ENCODE measurements at places on chromosomes 11 and 22.
A peak's percentile ranks its signal among the peaks of the same experiment; 100 is the strongest.

- DNase-seq, result no peak
Observed at GRCh38 chr11:27882066-27882697, 181.9 kb upstream of the BDNF start.

DNA sequence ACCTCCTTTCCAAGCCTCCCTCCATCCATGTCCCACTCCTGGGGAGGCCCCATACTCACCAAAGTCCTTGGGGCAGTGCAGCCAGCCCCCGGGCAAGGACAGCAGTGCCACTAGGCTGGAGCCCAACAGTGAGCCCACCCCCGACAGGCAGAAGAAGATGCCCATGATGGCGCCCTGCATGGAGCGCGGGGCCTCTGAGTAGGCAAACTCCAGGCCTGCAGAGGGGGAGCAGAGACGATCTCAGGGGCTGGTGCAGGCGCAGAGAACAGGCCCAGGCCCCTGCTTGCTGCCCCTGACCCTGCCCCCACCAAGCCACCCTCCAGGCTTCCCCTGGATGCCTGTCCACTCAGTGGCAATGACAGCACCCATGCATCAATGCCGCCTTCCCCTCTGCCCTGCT is 13.6 kb downstream of the TMEM132A start:
- no peak for DNase-seq

DNA sequence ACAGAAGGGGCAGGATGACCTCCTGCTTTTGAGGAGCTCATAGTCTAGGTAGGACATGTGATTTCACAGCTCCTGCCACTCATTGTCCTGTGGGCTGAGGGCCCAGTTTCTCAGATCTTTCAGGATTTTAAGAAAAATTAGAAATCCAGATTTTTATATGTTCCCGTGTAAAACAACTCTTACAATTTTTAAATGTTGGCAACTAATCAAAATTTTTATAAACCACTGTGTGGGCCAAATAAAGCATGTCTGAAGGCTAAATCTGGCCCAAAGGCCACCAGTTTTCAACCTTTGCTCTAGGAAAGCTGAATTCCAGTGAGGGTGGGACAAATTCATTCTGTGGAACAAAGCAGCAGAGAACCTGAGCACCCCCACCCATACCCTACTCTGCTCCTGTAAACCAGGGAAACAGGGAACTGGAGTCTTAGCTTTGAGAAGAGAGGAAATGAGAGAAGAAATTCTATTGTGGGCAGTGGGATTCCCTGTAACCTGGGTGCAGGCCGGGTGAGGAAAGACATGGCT is 20.6 kb downstream of the LRRC32 start:
- DNase-seq, result no peak

DNA sequence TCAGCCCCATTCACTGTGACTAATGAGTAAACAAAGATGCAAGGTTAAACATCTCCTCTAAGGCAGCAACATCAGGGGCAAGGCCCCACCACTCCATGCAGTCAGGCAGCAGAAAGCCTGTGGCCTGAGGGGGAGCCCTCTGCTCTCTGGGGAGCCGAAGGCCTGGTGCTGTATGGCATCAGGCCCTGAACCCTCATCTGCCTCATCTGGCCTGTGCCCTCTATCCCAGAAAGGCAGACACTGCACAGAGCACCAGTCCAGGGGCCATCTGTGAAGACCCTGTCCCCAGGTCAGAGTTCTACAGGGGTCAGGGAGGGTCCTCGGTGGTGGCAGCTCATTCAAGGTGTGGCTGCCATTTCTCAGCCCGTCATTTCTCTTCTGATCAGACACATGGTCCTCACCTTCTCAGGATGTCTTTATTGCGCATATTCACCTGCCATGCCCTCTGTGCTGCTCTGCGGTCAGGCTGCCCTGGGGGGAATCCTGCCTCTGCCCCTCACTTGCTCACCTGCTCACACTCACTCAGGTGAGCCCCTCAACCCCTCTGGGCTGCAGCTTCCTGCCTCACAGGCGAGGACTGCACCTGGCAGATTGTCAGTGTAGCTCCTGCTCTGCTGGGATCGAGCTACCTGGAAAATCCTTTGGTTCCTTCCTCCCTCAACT is 103.1 kb upstream of the PITPNB start:
- DNase-seq, result no peak

DNA sequence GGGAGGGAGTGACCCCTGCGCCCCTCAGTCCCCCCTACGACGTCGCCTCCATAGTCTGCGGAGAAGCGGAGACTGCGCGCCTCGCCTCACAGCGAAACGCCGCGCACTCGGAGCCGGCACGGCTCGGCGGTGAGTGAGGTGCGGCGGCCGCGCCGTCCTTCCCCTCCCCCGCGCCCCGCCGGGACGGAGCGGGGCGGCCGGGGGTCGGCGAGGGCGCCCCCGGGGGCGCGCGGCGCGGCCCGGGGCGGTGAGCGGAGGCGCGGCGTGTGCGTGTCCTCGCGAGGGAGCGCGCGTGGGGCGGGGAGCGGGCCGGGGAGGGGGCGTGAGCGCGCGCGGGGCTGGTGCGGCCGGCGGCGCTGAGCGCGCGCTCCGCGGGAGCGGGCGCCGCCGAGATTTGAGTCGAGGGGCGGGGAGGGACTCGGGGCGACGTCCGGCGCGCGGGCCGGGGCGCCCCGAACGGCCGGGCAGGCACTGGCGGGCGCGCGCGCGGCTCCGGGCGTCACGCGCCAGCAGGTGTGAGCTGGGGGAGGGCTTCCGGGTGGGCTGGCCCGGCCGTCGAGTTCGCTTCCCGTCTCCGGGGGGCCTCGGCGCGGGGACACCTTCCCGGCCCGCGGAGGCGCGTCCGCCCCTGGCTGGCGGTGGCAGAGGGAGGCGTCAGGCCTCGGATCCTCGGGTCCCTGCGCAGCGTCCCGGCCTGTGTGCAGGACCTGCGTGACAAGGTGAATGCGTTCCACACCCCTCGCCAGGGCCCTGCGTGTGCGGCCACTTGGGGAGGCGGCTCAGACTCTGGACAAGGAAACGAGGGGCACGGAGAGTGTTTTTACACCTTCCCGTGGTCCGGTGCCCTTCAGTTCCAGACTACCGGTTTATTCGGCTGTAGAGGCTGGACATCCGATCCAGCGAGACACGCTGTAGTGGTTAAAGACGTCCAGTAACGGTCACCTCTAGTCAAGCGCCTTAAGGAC is 50.4 kb downstream of the FAM83F start:
- peak; percentile 9 for DNase-seq

- no peak for DNase-seq
Observed at GRCh38 chr22:39233710-39234471, 10.9 kb downstream of the PDGFB start.

DNA sequence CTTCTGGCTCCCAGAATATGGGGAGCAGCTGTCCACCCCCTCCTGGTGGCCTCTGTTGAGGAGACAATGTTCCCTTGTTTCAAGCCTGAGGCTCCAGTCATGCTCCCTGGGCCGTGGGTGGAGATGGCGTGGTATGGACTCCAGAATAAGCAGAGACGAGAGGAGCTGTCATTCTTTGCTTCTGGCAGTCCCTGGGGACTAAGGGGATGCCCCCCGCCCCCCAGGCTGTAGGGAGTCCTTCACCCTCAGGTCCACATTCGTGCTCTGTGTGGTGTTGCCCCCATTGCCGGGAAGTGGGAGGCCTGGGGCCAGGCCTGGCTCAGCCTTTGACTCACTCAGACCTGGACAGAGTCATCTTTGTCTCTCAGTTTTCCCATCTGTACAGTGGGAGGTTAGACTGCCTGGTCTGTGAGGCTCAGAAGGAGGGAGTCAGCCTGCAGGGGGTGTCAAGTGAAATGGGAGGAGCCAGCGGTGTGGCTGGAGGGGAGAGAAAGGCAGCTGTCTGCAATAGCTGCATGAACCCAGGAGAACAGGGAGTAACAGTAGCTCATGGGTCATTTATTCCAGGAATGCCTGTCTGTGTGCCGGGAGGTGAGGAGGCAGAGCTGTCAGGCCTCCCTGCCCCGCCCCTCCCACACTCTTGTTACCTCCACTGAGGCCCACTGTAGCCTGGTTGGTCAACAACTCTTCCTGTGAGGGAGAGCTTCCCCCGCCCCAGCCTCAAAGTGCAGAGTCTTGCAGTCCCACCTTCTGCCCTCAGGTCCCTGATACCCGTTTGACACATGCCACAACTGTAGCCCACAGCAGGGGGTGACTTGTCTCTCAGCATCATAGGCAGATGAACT is 6.3 kb downstream of the ARHGEF17 start:
- DNase-seq, result no peak

DNA sequence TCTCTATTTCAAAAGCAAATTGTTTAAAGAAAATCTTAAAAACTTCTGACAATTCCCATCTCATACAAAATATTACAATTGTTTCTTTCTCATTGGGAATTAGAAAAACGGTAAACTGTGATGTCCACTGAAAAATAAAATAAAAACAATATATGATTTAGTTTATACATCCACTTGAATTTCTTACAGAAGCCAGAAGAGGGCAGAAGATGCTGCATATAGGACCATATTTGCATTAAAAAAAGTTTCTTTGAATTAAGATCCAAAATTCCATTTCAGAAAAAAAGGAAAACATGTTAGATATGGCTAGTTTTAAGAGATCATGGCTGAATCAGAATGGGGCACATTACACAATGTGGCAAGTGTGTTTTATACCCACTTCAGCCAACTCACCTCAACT is 39.3 kb upstream of the LRRC4C start:
- peak; percentile 42 for DNase-seq

DNA sequence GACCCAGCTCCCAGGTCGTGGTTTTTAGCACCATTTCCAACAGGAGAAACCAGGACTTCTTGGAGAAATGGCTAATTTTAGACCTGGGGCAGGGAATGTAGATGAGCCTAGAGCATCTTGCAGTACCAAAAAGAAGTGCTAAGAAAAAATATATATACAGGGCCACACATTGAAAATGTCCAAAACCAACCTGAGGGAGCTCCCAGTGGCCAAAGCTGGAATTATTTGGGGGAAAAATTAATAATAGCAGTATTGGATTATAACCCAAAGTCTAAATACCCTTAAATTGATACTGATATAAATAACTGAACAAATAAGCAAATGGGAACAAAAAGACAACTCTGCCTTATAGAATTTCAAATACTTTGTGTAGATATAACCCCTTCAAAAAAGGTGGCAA is 108.0 kb downstream of the PARVA start:
- no peak for DNase-seq

GRCh38 chr11:108218455-108218854 is 4.0 kb downstream of the NPAT start:
- DNase-seq, result no peak

DNA sequence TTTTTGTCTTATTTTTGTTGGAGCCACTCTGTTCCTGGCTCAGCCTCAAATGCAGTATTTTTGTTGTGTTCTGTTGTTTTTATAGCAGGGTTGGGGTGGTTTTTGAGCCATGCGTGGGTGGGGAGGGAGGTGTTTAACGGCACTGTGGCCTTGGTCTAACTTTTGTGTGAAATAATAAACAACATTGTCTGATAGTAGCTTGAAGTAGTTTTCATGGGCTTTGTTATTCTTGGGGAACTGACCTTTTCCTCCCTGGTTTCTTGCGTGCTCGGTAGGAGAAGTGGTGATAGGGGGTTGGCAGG is 6.0 kb upstream of the MCM5 start:
- no peak for DNase-seq

GRCh38 chr22:21938906-21939305 is 13.7 kb downstream of the PPM1F start:
- DNase-seq, result no peak

DNA sequence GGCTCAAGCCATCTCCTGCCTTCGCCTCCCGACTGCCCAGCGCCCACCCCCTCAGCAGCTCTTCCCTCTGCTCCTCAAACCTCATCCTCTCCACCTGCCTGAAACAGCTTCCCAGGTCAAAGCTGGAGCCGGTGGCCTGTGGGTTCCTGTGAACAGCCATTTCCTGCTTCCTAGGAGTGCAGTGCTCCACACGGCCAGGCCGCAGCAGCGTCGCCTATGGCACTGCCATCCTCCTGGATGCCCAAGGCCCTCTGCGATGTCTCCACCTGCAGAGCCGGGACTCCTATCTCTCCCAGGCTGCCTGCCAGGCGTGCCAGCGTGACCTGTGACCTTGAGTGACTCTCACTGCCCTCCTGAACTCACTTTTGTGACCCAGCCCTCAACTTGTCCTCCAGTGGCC is 24.6 kb downstream of the PPM1F start:
- no peak for DNase-seq

DNA sequence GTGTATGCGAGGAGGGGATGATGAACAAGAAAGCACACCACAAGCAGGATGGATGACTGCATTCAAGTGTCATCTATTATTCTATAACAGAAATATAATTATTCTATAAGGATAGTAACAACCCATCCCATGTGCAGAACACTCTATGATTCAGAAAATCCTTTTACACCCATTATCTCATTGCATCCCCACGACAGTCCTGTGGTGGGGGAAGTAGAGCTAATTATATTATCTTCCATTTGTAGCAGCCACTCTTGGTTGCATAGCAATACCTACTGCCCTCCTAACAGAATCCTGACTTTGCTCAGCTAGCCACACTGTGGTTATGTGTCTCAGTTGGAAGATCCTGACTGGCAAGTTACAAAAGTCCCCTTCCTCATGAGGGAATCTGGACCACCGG is 406.5 kb upstream of the NARS2 start:
- no peak for DNase-seq

DNA sequence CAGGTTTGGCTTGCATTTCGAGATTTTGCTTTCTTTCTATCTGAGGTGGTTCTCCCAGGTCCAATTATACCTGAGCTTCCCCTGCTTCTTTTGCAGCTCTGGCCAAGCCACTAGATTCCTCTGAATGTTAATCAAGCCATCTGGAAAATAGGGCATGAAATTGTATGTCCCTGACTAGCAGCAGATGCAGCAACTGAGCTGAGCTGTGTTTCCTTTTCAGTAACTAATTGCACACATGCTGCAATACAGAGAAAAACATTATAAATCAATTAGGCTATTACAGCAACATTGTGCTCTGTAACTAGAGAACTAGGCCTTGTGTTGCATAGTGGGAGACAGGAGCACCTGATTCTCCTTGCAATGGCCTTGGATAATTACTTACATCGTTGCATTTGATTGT is 408.3 kb downstream of the ETS1 start:
- no peak for DNase-seq

GRCh38 chr11:120709808-120710207 is 198.3 kb downstream of the GRIK4 start:
- no peak for DNase-seq

DNA sequence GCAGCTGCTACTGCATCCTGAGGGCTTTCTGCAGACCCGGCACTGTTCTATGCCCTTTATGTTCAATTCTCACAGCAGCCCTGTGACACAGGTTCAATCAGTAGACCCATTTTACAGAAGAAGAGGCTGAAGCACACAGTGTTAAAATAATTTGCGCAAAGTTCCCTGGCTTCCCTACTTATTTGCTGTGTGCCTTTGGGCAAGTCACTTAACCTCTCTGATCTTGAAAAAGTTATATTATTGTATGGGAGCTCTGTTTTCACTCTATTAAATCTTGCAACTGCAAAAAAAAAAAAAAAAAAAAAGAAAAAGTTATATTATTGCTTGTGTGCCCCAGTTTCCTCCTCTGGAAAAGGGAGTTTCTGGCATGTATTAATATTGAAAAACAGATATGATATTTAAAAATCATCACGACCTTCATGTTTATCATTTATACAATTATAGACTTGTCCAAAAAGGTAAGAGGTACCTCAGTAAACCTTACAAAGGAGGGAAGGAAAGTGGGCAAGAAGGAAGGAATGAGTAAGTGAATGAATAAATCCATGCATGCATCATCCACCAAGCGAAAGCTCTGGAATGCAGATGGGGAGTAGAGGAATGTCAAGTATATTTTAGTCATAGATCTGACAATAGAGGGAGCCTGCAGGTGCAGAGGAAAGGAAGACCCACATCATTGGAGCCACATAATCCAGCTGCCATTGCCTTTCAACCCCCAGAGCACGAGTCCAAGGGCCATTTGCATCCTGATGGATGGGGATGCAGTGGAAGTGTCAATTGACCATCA is 21.2 kb upstream of the ISX start:
- DNase-seq, result no peak

- DNase-seq, result no peak
Observed at GRCh38 chr11:127472505-127472904, 471.9 kb upstream of the KIRREL3 start.
